ENCODE measurements at places on chromosomes 16 and 17.
A peak's percentile ranks its signal among the peaks of the same experiment; 100 is the strongest.

- no peak overlapping the region for H3K4me3 ChIP-seq
- peaks cover 7% of the 10 kb centered on the region for H3K36me3 ChIP-seq
- DNase-seq: no peak
- peak overlapping the region; percentile 30 for H3K27ac ChIP-seq
- H3K27me3 ChIP-seq: no peaks in the 10 kb centered on the region
- peaks cover 22% of the 10 kb centered on the region for H3K4me1 ChIP-seq
Observed at GRCh38 chr16:17228048-17228707, 242.6 kb downstream of the XYLT1 start.

DNA sequence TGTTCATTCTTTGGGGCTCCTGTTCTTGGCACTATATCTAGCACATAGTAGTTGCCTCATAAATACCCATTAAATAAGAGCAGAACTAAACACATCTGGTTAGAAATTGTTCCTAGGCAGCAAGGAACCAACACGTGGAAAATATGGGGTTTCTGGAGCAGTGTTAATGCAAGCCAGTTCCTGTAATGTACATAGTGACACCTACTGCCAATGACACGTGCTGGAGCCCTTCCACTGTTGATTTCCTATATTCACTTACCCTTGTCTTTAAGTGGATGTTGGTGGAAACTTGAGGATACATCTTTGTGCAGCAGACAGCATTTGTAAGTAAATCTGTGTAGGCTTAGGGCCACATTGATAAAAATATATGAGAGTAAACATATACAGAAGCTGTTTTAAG lies 1.6 kb upstream of the IRF8 start:
- no peak overlapping the region for H3K4me3 ChIP-seq
- H3K27ac ChIP-seq: no peak overlapping the region
- peaks cover 16% of the 10 kb centered on the region for H3K4me1 ChIP-seq
- DNase-seq: no peak

DNA sequence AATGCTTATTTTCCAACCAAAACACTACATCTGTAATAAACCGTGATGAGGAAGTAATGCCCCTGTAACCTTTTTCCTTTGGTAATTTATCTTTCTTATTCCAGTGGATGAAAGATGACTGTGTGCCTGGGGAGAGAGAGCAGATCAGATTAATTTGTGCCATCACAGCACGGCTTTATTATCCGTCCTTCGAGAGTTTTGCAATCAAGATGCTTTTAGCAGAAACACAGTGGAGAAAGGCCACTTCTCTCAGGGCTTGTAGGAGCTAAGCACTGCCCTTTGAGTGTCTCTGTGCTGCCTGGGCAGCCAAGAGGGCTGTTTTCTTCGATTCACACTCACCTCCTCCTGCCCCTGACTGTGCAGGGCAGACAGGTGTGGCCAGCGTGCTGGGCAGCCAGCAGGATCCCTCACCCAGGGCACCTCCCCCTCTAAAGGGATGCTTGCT lies 190.2 kb downstream of the PRKCA start:
- H3K4me3 ChIP-seq: no peak overlapping the region
- peaks cover 38% of the 10 kb centered on the region for H3K4me1 ChIP-seq
- peaks cover 3% of the 10 kb centered on the region for H3K36me3 ChIP-seq

DNA sequence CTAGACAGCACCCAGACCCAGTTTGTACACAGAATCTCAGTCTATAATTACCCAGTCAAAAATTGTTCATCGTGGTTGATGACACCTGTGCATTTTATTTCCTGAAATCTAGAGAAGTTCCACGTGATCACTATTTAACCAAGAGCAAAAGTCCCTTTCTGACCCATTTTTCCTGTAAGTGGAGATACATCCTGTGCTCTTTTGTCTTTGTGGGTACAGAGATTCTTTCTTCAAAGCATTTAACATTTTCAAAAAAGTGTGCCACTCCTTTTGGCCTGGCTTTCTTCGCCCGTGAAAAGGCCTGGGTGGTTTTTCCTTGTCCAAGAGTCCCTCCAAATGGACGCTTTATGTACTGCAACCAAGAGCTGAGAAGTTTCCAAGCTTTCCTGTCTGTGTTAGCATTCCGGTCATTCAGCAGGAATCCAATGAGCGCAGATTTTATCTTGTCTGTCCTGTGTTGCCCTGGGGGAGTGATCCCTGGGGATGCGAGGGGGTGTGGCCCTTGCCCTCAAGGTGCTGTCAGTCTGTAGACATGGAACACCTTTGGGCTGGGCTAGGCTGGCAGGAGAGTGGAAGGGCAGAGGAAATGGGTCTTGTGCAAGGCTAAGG lies 161.1 kb upstream of the CACNG5 start:
- H3K36me3 ChIP-seq: peaks cover 5% of the 10 kb centered on the region
- H3K27ac ChIP-seq: peak overlapping the region; percentile 99
- peaks cover 37% of the 10 kb centered on the region for H3K4me1 ChIP-seq
- H3K27me3 ChIP-seq: no peaks in the 10 kb centered on the region
- H3K4me3 ChIP-seq: peak overlapping the region; percentile 82
- peak; percentile 24 for DNase-seq

DNA sequence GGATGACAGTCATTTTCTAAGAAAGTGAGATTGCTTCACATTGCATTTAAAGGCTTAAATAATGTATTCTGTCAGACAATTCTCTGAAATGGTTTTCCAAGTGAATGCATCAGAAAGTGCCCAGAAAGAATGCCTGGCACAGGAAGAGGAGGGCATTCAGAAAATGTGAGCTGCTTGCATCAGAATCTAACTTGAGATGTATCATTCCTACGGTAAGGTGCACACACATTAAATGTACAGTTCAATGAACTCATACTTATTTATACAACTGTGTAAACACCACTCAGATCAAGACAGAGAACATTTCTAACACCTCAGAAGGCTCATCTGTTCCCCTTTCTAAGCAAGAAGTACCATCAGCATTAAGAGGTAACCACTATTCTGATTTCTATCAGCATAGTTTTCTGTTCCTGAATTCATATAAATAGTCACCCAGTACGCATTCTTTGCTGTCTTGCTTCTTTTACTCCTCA lies 638.0 kb downstream of the MAF start:
- peaks cover 2% of the 10 kb centered on the region for H3K36me3 ChIP-seq
- peaks cover 7% of the 10 kb centered on the region for H3K4me1 ChIP-seq
- H3K4me3 ChIP-seq: no peak overlapping the region

GRCh38 chr17:9484789-9485188 lies 90.8 kb downstream of the STX8 start:
- no peaks in the 10 kb centered on the region for H3K4me1 ChIP-seq
- no peaks in the 10 kb centered on the region for H3K27me3 ChIP-seq
- H3K27ac ChIP-seq: no peak overlapping the region
- peaks cover 9% of the 10 kb centered on the region for H3K36me3 ChIP-seq
- no peak overlapping the region for H3K4me3 ChIP-seq
- no peak for DNase-seq

- H3K27me3 ChIP-seq: no peaks in the 10 kb centered on the region
- H3K27ac ChIP-seq: no peak overlapping the region
- peak; percentile 66 for DNase-seq
- peaks cover 2% of the 10 kb centered on the region for H3K4me1 ChIP-seq
Observed at GRCh38 chr17:3827124-3827773, 18.8 kb downstream of the NCBP3 start.

DNA sequence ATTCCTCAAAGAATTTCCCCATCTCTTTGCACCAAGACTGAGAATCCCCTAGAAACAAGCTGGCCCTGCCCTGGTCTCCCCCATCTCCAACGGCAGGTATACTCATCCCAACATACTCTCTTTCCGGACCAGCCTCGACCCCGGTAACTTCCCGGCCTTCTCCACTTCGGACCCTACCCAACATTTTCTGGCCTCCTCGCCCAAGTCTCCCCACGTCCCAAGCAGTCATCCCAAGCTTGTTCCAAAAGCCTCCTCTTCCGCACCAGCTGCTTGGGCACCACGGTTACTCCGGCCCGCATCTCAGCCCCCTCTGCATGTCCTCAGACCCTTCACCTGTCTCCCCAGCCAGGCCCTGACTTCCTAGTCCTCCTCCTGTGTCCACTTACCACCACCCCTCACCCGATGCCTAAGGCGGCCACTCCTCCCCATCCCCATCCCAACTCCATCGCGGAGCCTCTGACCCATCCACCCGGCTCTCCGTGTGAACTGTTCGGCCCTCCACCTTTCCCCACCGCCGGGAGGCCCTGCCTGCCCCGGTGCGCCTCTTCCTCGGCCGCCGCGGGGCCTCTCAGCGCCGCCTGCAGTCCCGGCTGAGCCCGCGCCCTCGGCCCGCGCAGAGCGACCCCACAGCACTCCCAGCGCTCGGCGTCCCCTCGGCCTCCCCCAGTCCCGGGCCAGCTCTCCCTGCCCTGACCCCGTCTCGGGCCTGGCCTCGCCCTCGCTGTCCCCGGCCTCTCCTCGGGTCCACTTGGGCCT lies 994 bp downstream of the PITPNA start:
- peak overlapping the region; percentile 87 for H3K4me3 ChIP-seq
- peak; percentile 40 for DNase-seq
- H3K27ac ChIP-seq: peak overlapping the region; percentile 90
- H3K4me1 ChIP-seq: peaks cover 32% of the 10 kb centered on the region
- H3K36me3 ChIP-seq: no peaks in the 10 kb centered on the region

- no peak for DNase-seq
- peaks cover 33% of the 10 kb centered on the region for H3K27me3 ChIP-seq
- H3K27ac ChIP-seq: no peak overlapping the region
- H3K36me3 ChIP-seq: peaks cover 3% of the 10 kb centered on the region
Observed at GRCh38 chr17:77572851-77573250, 385.7 kb upstream of the TNRC6C start.

GRCh38 chr17:46163316-46163715 lies 29.9 kb downstream of the KANSL1 start:
- H3K27me3 ChIP-seq: no peaks in the 10 kb centered on the region
- H3K36me3 ChIP-seq: peaks cover 5% of the 10 kb centered on the region
- peak overlapping the region; percentile 8 for H3K4me3 ChIP-seq
- H3K4me1 ChIP-seq: peaks cover 77% of the 10 kb centered on the region
- peak overlapping the region; percentile 74 for H3K27ac ChIP-seq
- no peak for DNase-seq

DNA sequence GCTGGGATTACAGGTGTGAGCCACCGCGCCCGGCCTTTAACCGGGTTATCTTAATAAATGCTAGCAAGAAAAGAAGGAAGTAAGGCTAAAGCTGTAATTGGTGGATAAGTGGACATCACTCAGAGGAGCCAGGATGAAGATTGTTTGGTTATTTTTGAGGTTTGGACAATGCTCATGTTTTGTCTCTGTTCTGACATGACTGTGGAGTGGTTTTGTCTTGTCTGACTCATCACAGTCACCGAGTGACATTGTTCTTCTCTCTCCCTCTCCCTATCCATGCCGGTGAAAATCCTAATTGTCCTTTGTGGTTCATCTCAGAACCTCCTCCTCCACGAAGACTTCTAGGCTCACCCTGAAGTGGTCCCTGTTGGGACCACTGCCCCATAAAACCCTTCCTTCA lies 23.5 kb upstream of the GRIN2A start:
- H3K4me1 ChIP-seq: no peaks in the 10 kb centered on the region
- H3K27me3 ChIP-seq: peaks cover 20% of the 10 kb centered on the region
- H3K36me3 ChIP-seq: no peaks in the 10 kb centered on the region
- no peak overlapping the region for H3K27ac ChIP-seq
- DNase-seq: no peak

- no peak for DNase-seq
- no peak overlapping the region for H3K27ac ChIP-seq
- H3K4me1 ChIP-seq: no peaks in the 10 kb centered on the region
- peaks cover 28% of the 10 kb centered on the region for H3K27me3 ChIP-seq
Observed at GRCh38 chr17:73103641-73104335, 11.3 kb upstream of the SLC39A11 start.

DNA sequence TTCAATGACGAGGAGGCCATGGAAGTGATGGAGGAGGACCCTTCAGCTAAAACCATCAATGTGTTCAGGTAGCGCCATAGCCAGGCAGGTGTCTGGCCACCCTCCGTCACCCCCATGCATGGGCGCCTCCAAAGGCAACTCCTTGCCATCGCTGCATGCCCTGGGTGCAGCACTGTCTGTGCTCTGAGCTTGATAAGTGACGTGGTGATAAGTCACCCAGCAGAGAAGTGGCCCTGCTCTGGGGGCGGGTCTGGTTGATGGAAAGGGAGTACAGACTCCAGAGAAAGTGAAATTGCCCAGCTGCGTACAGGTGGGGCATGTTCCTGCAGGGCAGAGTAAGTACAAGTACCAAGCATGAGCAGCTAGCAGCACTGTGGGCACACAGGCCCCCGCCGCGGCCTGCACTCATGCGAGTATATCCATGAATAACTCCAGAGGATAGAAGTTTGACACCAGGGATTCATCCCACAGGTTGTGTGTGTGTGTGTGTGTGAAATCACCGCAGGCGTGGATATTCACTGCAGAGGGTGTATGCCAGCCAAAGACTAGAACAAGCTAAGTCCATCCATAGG lies 13.1 kb downstream of the DNAI2 start:
- no peak overlapping the region for H3K4me3 ChIP-seq
- H3K4me1 ChIP-seq: peaks cover 27% of the 10 kb centered on the region
- H3K27ac ChIP-seq: peak overlapping the region; percentile 53

DNA sequence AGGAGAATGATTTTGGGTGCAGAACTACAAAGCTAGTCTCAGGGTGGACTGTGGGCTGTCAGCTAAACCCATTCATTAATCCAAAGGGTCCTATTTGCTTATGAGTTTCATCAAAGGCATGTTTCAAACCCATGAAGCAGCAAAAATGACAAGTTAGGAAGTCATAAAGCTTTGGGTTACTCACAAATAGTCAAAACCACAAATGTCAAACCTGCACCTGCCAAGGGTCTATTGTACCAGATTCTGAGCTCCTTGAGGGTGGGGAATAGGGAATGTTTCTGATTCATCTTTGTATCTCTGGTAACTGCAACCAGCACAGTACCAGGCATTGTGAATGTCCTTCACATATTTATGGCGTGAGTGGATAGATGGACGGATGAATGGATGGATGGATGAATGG lies 317.7 kb downstream of the MAF start:
- peaks cover 72% of the 10 kb centered on the region for H3K4me1 ChIP-seq
- no peaks in the 10 kb centered on the region for H3K36me3 ChIP-seq
- H3K4me3 ChIP-seq: peak overlapping the region; percentile 76
- peak overlapping the region; percentile 92 for H3K27ac ChIP-seq
- no peaks in the 10 kb centered on the region for H3K27me3 ChIP-seq

DNA sequence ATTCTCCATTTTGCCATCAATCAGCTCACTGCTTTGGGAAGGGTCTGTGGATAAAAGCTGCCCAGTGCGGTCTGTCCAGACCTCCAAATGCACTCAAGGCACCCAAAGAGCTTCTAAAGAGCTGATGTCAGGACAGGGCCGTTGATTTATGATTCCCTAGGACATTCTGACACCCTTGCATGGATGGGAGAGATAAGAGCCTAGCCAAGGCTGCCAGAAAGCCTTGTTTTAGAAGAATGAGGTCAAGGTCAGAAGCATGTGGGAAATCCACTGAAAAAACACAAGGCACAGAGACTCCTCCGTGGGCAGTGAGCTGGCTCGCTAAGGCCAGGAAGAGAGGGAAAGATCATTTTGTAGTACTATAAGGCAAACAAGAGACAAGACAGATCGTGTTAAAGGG lies 214.0 kb downstream of the CDH11 start:
- no peaks in the 10 kb centered on the region for H3K4me1 ChIP-seq
- no peak overlapping the region for H3K27ac ChIP-seq

GRCh38 chr16:88688013-88688778 lies 1.9 kb upstream of the SNAI3 start:
- no peaks in the 10 kb centered on the region for H3K27me3 ChIP-seq
- no peak overlapping the region for H3K27ac ChIP-seq
- H3K4me1 ChIP-seq: peaks cover 34% of the 10 kb centered on the region
- H3K36me3 ChIP-seq: no peaks in the 10 kb centered on the region
